ENCODE measurements at places on chromosomes 11 and 22.

DNA sequence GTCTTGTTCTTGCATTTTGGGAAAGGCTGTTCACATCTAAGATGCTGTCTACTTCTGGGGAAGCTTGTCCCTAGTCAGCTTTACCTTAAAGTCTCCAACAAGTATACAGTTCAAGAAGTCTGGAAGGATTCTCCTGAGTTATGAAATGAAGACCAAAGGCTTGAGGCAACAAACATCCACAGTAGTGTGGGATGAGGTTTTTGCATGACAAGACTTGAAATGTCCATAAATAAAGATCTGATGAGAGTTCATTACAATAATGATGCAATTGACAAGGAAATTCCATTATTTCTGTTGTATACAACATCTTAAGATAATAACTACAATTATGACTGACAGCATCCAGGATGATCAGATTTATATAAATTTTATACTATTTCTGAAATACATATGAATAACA is 21.3 kb upstream of the KDM4E start:
- DNase-seq = no peak

- no peak for DNase-seq
Observed at GRCh38 chr11:15095736-15096228, 18.9 kb upstream of the INSC start.

GRCh38 chr11:120063686-120064340 is 74.1 kb downstream of the TRIM29 start:
- DNase-seq = no peak

GRCh38 chr11:110710628-110711381 is 1.4 kb downstream of the ARHGAP20 start:
- peak; percentile 19 for DNase-seq

DNA sequence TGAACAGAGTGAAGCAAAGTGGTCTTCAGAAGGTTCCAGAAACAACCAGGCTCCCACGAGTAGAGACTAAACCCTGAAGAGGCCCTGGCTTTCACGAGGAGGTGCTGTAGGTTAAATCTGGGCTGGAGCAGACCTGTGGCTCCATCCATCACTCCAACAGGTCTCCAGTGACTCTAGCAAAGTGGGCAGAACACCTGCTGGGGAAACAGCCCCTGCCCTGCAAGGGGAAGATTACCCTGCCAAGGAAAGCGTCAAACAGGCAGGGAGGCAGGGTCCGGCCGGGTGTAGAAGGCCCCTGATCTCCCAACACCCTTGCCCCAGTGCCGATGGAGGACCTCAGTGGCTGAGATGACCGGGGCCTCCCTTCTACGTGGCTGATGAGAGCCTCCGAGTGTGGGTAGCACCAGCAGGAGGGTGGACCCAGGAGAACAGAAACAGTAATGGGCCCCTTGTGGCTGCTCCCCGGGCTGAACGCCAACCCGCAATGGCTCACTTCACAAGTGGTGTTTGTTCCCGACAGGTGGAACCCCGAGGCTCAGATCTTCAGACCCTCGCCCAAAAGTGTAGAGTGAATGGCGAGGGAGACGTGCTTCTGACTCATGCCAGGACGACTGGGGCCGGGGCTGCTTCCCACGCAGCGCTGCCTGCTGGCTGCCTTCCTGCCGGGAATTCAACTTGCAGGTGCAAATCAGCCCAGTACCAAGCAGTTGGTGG is 112.0 kb downstream of the SHANK2 start:
- DNase-seq = no peak

DNA sequence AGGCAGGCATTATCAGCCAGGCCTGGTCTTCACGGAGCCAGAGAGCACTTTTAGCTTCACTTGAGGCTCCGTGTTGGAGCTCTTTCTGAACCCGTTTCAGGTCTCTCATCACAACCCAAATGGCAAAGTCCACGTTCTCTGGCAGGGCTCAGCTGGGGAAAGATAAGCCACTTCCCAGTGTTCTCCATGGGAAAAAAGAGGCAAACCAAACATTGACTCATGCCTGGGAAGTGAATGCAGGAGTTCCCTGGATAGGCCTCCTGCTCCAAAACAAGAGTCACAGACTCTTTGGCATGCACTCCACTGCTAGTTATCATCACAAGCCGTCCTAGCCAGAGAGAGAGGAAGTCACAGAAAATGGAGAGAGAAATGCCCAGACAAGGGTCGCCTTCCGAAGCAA is 11.6 kb downstream of the OPCML start:
- DNase-seq = no peak

- no peak for DNase-seq
Observed at GRCh38 chr11:104784684-104785460, 113.4 kb downstream of the CASP12 start.

- no peak for DNase-seq
Observed at GRCh38 chr11:65304110-65304509, 10.6 kb upstream of the CDC42EP2 start.

Data from suppressor macrophage treated with lipopolysaccharide for 4 hours (primary cell).